ENCODE measurements at places on chromosomes 11 and 22.

DNA sequence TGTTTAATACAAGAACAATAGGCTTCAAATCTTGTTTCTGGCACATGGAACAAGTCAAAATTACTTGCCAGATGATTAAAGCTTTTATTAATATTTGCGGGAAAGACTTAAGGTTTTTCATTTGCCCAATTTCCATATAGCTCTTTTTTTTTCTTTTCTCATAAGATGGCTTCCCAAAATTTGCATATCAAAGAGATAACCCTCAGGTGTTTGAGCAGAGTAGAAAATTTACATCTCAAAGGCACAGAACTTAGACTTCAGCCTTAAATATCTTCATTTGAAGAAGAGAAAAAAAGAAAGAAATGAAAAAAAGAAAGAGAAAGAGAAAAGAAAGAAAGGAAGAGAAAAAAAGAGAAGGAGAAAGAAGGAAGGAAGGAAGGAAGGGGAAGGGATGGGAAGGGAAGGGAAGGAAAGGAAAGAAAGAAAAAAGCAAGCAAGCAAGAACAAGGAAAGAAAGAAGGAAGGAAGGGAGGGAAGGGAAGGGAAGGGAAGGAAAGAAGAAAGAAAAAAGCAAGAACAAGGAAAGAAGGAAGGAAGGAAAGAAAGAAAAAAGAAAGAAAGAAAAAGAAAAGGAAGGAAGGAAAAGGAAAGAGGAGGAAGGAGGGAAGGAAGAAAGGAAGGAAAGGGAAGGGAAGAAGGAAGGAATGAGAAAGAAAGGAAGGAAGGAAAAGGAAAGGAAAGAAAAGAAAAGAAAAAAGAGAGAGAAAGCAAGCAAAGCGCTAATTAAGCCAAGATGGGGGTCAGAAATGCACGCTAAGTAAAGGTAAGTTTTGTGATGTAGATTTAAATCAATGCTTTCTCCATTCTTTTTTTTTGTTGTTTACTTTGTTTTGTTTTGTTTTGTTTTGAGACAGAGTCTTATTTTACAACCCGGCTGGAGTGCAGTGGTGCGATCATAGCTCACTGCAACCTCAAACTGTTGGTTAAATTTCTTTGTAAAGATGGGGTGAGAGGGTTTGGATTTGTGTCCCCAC is 20.2 kb upstream of the IFITM3 start:
- DNase-seq: no peak

DNA sequence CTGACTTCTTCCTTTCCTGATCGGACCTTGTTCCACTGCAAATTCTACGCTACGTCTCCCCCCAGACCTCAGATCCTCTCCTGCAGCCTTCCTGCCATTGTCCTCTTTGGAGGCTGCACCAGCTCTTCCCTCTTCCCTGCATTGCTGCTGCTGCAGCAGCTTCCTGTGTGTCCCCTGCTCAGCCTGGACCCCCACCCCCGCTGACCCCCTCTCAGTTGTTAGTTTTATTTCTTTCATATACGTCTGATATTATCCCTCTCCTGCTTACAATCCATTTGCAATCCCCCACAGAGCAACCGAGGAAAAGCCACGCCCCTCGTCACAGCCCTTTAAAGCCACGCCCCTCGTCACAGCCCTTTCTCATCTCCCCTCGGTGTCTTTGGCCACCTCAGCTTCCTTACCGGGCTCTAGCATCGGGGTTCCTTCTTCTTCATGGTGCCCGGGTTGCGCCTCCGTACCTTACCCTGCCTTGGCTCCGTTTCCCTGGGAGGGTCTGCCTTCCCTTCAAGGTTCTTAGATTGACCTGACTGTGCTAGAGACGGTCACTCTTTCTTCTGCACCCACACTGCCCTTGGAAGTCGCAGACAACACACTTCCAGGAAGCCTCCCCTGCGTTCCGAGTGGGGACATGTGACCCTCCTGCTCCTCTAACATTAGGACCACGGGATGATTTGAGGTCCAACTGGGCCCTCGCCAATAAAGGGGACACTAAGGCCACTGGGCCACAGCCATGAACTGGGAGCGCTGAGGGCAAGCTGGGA is 4.8 kb downstream of the MRGPRG start:
- DNase-seq: no peak

DNA sequence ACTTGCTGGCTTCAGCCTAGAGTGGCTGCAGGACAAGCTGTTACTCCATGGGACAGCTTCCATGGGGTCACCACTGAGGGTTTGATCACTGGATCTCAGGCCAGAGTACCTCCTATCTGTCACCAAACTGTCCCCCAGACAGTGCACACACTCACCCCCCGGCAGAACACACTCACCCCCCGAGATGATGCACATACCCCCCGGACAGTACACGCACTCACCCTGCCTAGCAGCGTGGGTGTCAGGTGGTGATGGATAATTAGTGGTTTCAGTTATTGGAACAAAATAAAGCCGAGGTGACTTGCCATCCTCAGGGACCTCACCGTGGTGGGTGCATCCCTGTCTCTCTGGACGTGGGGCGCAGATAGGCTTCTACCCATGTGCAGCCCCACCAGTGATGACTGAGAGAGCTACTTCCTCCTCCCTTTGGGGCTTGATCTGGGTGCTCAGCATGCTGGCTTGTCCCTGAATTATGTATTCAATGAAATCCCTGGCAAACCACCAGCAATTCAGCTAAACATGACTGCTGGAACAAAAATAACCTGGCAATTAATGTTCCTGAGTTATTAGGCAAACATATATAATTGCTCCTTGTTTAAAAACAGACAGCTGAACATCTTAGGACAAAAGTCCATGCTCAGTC is 18.9 kb downstream of the TANGO2 start:
- no peak for DNase-seq

DNA sequence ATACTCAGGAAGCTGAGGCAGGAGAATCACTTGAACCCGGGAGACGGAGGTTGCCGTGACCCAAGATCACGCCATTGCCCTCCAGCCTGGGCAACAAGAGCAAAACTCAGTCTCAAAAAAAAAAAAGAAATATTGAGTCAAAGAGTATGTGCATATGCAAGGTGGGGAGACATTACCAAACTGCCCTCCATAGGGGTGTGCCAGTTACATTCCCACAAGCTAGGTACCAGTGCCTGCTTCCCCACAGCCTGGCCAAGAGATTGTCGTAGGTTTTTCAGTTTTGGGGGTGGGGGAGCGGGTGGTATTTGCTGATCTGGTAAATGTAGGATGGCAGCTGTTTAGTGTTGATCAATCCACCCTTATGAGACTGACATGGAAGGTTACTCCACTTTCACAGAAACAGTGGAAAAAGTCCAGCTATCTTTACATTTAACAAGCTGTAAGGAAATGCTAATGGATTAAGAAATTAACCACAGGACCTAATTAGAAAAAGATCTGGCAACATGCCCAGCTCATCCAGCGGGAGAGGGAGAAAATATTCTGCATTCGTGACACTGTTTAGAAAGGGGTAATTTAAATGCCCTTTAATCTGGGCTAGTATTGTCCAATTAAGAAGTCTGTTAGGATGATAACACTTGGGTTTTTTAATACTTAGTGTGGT is 89.4 kb downstream of the PACS1 start:
- peak; percentile 28 for DNase-seq

DNA sequence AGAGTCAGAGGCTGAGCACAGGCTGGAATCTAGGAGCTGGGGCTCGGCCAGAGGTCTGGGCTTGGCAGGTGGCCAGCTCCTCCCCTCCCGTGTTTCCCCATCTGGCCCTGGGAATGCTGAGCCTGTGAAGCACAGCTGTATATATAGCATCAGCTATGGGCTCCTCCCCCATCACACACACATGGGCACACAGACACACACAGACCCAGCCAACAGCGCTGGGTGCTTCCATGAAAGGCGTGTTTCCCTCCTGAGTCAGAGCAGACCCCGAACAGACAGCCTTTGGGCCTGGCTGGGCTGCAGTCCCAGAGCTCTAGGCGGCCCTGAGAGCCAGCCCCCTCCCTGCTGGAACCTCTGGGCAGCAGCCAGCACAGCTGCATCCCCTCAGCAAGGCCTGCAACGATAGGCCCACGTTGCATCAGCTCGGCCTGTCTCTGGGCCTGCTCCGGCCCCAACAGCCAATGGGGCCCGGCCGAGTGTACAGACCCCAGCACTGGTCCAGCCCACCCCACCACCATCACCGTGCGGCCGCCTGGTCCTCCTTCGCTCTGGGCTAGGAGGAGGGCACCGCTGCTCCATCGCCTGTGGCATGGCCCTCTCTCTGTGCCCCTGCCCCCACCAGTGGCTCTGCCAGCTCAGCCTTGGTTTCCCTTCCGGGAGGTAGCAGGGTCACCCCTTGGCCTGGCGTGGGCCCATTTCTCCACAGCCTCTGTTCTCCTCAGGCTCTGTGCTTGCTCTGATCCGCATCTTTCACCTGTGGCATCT is 7.6 kb upstream of the SERPINH1 start:
- DNase-seq: peak; percentile 100

- no peak for DNase-seq
These were observed at the start of gene ST14 for GRCh38 chr11:130159657-130160497. Gene ST14, plus strand, starts transcription at chr11:130159782. Its CDS starts 198 bp downstream, at chr11:130159980.

GRCh38 chr11:70493089-70493474 is 94.8 kb downstream of the CTTN start:
- DNase-seq: no peak

GRCh38 chr22:49756676-49757075 is 71.0 kb downstream of the BRD1 start:
- DNase-seq: no peak

DNA sequence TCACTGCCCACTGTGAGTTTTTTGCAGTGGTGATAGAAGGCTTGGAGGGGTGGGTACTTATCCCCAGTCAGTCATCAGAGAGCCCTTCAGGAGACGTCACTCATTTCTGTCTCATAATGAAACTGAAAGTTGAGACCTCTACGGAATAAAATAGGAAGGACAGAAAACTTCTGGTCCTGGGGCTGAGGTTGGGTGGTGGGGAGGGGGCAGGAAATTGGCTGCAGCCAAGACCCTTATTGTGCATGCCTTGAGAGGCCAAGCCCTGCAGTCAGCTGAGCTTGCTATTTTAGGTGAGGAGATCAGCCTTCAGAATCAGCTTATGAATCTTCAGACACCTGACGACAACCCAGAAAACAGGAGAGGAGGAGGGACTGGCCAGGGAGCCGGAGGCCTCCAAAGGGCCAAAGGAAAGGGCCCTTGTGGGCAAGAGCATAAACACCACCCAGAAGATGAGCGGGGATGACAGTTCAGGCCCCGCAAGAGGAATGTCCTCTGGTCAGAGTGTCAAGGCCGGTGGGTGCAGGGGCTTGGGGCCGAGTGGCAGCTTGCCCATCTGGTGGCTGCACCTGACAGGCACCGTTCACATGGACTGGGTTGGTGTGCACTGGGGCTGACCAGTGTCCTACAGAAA is 17.9 kb upstream of the ADA2 start:
- DNase-seq: no peak

DNA sequence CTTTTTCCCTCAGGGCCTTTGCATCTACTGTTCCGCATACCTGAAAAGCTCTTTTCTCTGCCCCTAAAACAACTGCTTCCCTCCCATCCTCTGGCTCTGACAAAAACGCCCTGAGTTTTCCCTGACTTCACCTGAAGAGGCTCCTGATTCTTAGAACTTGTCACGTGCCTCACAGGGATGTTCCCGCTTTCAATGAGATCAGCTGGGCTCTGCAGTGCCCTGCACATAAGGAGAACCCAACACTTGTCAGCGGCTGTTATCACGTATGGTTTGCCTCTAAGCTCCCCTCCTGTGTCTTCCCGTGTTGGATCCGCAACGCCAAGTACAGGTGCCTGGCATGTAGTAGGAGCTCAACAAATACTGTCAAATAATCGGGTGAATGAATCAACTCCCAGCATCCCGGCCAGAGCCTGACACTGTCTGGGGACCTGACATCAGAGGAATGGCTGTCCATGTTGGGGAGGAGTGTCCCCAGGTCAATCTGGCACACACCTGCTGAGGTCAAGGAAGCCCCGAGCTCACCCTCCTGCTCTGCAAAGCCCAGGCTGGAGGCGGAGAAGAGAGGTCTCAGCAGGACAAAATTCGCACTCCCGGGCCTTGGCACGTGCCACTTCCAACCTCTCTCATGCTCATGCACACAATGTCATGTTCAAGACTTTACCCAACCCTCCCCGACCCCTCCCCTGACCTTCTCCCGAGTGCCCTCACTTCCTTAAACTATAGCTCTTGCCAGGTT is 4.2 kb upstream of the GRK2 start:
- DNase-seq: no peak
